ENCODE measurements at places on chromosomes 16 and 17.
A peak's percentile ranks its signal among the peaks of the same experiment; 100 is the strongest.

DNA sequence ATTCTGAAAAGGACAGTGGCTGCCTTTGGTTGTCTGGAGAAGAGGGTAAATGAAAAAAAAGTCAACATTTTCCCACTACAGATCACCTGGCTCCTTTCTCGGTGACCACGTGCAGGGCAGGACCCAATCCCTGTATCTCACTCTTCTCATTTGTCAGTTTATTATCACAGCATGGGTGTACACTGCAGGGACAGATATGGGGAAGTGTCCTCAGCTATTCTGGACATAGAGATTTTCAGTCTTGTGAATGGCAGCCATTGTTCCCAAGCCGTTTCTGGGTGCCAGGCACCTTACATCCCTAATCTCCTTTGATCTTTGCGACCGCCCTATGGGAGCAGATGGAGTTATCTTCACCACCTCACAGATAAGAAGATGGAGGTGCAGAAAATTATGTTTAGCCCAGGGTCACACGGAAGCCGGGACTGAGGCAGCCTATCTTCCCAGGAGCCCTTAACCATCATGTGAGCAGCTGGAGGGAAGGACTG, 7.2 kb downstream of the ADORA2B start:
- no peak for DNase-seq

GRCh38 chr17:75807861-75808260, 23.3 kb downstream of the UNK start:
- DNase-seq = no peak

GRCh38 chr16:87297918-87298631, 19.1 kb downstream of the C16orf95 start:
- DNase-seq = peak; percentile 41

GRCh38 chr17:82152114-82152513, 54.1 kb upstream of the FASN start:
- DNase-seq = no peak

DNA sequence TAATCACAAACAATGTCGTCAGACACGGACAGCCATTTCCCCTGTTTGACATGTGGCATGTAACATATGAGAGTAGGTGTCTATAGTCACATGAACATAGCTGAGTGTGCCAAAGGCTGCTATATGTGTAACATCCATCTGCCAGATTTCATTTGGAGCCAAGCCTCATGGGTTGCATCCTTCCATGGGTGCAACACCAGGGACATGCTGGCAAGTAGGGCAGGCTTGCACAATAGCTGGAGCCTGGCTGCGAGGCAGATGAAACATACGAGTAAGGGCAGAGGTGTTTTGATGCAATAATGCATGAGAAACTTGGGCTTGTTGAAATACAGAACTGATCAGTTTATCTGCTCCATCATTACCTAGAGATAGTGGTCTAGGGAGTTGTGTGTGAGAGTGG, 9.0 kb upstream of the ZNF689 start:
- DNase-seq = no peak

GRCh38 chr17:18039535-18040260, 490 bp downstream of the GID4 start:
- DNase-seq = peak; percentile 5

GRCh38 chr17:36722121-36722902, 120.9 kb downstream of the MRM1 start:
- peak; percentile 80 for DNase-seq

DNA sequence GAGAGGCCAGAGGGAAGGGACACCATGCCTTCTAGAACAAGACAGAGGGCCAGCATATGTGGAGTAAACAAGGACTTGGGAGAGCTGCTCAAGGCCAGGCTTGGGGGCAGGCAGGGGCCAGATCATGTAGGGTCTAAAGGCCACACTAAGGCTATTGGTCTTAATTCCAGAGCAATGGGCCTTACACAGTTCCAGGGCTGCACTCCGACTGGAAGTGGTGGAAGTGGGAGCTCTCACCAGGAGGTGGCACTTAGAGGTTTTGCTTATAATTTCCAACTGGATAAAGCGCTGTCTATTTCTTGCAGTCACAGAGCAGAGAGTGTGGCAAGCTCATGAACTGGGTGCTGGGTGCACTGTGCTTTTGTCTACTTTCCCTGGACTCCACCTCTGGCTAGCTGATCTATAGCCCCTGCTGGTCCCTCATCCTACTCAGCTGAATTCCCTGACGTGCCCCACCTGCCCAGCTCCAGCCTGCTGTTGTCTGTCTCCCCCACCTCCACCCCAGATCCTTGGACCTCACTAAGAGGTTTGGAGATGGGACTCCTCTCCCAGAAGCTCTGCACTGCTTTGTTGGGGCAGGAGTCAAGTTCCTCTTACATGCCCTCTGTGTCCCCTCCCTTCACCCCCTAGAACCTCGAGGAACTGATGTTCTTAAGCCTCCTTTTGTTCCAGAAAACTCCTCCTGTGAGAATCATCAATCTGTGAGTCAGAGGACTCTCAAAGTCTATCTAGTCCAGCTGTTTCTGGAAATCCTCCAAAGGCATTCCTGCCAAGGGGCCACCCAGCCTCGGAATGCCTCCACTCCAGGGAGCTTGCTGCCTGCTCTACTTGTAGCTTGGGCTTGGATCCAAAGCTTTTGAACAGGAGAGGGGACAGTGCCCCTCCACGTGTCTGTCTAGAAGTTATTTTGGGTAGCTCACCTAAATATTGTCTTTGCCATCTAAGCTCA, 48.1 kb upstream of the KSR1 start:
- no peak for DNase-seq

- no peak for DNase-seq
Measured at GRCh38 chr16:56414366-56414765, 11.0 kb downstream of the AMFR start.

GRCh38 chr17:81517339-81518112, 4.9 kb upstream of the ACTG1 start:
- DNase-seq = no peak

DNA sequence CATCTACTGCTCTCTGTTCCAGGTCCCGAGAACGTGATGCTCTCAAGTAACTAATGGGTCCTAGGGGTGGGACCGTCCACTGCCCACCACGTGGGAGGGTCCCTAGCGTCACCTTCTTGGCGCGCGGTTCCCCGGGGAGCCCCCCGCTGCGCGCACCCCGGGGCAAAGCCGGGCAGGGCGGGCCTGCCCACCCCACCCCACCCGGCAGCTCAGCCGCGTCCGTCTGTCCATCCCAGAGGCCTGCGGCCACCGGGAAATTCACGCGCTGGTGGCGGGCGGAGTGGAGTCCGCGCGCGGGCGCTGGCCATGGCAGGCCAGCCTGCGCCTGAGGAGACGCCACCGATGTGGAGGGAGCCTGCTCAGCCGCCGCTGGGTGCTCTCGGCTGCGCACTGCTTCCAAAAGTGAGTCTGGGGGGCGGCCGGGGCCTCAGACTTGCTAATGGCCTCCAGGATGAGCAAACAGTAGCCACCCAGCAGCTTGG, 494 bp downstream of the PRSS41 start:
- no peak for DNase-seq

GRCh38 chr16:73049091-73049490, 1.2 kb upstream of the ZFHX3 start:
- no peak for DNase-seq

- DNase-seq = no peak
Measured at GRCh38 chr17:64392300-64392699, 1.6 kb upstream of the PECAM1 start.

GRCh38 chr17:43648916-43649315, 12.8 kb downstream of the MEOX1 start:
- DNase-seq = no peak

DNA sequence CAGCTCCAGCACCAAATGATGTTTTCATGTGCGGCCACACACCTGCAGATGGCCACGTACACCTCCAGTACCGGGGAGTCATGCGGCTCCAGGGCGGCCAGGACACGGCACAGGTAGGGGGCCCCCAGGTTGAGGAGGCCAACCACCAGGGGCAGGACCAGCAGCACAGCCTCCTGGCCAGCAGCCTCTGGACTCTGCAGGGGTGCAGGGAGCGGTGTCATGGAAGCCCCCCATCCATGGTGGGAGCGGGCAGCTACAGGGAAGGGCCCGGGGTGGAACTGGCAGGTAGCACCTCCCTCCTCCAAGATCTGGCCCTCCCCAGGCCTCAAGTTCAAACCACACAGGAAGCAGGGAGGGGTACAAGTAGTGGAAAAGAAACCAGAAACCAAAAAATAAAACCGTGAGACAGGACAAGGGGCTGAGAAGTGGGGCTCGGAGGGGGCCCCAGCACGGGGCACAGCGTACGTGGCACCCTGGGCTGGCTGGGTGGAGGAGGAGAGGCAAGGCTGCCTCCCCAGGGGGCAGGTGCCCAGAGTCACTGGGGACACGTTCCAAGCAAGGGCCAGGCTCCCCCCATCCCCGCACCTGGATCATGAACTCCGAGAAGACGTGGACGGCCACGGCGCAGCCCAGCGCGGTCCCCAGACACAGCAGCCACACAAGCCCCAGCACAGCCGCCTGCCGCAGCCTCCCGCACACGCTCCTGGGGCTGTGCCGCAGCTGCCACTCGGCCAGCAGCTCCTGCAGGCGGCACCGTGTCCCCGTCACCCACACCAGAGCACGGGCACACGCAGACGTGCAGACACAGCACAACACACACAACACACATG, 7.4 kb downstream of the TMC6 start:
- peak; percentile 63 for DNase-seq

GRCh38 chr16:11004351-11004750, 60.0 kb downstream of the CLEC16A start:
- no peak for DNase-seq

GRCh38 chr17:6078458-6078871, 8.3 kb downstream of the WSCD1 start:
- DNase-seq = no peak

DNA sequence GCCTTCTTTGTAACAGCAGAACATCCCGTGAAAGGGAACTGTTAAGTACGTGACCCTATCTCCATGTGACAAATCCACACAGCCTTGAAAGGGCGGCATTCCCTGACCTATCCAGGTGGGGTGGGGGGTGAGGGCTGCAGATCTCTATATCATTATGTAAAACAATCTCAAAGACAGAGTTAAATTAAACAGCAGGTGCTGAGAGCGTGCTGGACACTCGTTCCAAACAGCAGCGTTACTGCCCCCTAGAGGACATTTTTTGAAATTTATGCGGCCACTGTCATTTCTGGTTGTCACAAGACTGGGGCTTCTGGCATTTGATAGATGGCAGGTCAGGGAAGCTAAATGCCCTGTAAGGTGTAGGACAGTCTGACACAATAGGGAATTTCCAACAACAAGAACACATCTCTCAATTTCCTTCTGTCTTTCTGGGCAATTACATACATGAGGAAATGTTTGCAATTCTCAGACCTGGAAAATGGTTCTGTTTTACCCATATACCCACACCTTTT, 6.7 kb upstream of the SLC25A39 start:
- DNase-seq = peak; percentile 73

DNA sequence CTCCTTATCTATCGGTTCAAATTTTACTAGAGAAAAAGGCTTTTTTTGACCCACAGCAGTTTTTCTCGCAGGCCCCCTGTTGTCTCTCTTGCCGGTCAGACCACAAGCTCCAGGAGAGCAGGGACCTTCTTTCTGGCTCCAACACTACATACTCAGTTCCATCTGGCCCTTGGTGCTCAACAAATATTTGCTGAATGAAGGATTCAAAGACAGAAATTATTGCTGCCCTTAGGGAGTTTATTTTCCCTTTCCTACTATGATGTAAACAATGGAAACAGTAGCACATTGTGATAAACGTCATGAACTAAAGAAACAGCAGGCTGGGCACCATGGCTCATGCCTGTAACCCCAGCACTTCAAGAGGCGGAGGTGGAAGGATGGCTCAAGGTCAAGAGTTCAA, 59.0 kb upstream of the ATP2A3 start:
- DNase-seq = no peak

DNA sequence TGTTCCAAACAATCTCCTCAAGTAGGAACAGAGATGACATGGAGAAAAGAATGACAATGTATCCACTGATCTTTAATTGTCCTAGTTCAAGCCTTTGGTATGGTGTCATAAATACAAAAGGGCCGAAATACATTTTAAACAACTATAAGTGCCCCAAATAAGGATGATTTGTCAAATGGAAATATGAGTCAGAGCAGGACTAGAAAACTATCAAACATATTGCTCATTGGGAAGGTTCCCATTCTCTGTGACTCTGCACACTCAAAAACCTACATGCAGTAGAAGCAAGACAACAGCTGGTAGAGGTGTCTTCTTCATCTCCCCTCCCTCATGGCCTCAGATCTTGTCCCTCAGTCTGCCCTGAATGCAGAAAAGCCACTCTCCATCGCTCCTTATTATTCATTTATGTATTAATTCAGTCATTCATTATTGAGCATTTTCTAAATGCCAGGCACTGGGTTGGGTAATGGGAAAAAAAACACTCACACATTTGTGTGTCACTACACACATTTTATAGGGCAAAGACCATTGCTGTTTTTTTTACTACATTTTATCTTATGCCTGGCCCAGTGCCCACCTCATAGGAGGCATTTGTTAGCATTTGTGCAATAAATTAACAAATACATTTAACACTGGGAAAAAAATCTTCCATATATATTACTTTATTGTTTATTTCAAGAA, 10.1 kb downstream of the CA10 start:
- DNase-seq = no peak

GRCh38 chr17:5527601-5528250, 41.4 kb downstream of the MIS12 start:
- no peak for DNase-seq

DNA sequence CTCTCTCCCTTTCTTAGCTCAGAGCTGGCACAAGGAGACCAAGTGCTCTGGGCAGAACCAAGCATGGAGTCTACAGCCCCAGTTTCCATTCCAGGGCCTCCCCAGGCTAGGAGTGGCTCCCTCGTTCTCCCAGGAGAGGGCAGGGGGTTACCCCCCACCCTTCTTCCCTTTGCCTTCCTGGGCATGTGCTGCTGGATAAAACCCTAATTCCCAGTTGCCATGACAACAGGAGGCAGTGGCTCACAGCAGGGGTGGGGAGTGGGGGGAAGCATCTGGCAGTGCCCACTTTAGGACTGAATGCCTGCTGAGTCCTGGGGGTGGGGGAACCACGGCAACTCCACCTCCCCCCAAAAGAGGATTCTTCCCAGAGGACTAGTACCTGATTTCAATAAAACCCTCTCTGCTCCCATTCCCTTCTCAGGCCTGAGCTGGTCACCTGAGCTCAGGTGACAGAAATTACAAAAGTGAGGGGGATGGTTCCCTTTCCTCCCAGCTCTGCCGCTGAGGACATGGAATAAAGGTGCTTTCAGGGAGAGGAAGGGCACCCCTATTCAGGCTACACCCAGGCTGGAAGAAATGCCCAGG, 1.8 kb downstream of the MPP2 start:
- DNase-seq = no peak

GRCh38 chr17:32862940-32863339, 14.0 kb downstream of the MYO1D start:
- DNase-seq = no peak

- no peak for DNase-seq
Measured at GRCh38 chr16:1991588-1991947, 1.8 kb downstream of the SYNGR3 start.

Data from activated CD4-positive, alpha-beta T cell treated with anti-CD3 and anti-CD28 coated beads, Interleukin-2, amount 50 U/mL, for 48 hours (primary cell).